Hematopoietic multipotent progenitor cell treated with erythropoietin and hydrocortisone succinate and interleukin-3 and kit ligand, for 4 days (in vitro differentiated cells): ENCODE measurements at places on chromosomes 5 and 9.

DNA sequence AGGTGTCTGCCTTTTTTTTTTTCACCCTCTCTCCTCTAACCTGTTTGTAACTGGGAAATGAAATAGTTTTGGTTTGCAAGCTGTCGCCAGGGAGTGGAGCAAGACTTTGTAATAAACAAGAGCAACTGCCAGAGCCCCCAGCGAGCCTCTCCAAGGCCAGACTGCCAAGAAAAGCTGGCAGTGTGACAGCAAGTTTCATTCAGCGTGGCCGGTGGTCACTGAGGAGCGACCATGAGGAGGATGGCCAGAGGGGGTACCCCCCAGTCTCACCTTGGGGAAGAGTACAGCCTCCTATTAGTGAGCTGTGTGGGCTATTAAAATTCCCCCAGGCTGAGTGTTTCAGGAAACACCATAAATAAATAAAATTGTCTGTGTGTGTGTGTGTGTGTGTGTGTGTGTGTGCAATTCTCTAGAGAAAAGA lies 49.9 kb downstream of the ZFAND5 start:
- peak; percentile 27 for DNase-seq

- no peak for DNase-seq
Measured at GRCh38 chr9:133976887-133977286, 15.2 kb downstream of the VAV2 start.

- DNase-seq = no peak
Measured at GRCh38 chr5:37975531-37975930, 135.7 kb upstream of the GDNF start.

GRCh38 chr5:176596689-176597416 lies 13.1 kb downstream of the GPRIN1 start:
- peak; percentile 79 for DNase-seq

- no peak for DNase-seq
Measured at GRCh38 chr9:13904746-13905145, 409.2 kb downstream of the NFIB start.

GRCh38 chr9:82275258-82275927 lies 286.8 kb downstream of the SPATA31D1 start:
- DNase-seq = no peak

- no peak for DNase-seq
Measured at GRCh38 chr5:176736931-176737745, 73.2 kb upstream of the UNC5A start.

GRCh38 chr9:101081641-101082040 lies 53.1 kb downstream of the PLPPR1 start:
- DNase-seq = no peak

DNA sequence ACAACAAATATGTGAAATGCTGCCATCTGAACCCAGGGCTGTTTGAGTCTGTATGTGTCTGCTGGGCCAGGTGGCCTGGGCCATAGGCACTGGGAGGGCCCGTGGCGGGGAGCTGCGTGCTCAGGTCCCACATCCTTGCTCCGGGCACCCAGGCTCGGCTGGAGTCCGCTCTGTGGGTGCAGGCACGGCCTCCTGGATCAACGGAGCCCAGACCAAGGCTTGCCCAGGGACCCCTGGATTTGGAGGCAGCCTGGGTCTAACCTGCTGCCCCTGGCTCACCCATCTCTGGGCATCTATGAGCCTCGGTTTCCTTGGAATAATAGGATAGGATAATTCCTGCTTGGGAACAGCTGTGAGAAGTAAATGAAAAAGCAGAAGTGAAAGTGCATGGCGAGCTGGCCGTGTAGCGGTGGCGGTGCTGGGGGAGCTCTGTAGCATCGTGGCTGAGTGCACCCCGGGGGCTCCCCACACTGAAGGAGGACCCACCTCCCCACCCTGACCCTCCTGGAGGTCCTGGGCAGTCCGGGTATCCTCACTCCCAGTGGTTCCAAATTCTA lies 1.2 kb downstream of the CDHR2 start:
- no peak for DNase-seq

DNA sequence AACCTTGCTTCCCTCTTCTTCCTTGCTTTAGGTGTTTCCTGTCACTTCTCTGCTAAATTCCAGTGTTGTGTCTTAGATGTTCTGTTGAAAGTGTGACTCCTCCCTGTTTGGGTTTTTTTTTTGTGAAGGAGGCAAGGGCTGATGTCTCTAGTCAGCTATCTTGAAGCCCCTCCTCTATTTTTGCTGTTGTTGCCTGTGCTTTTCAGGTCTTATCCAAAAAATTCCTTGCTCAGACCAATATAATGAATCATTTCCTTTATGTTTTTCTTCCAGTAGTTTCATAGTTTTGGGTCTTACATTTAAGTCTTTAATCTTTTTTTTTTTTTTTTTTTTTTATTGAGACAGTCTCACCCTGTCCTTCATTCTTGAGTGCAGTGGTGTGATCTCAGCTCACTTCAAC lies 22.3 kb downstream of the RIC1 start:
- no peak for DNase-seq

DNA sequence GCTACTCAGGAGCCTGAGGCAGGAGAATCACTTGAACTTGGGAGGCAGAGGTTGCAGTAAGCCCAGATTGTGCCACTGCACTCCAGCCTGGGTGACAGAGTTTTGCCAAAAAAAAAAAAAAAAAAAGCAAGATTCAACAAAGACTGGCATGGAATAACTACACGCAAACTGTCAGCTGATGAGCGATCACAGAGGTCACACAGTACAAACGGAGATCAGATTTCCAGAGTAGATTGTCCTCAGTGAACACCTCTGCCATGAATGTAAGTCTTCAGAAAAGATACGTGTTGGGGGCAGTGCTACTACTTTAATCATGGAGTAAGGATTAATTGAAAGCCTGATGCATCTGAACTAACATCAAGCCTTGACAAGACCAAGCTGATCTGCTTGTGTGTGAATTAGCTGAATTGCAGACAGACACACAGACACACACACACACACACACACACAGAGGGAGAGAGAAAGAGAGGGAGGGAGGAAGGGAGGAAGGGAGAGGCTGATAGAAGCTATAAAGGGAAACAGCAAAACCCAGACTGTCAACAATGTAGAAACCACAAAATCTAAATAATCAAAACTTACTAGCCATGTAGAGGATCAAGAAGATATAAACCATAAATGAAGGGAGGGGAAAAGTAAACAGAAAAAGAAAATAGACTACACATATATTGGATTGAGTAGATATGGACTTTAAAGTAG lies 222.9 kb upstream of the ZNF462 start:
- DNase-seq = no peak

- DNase-seq = peak; percentile 81
Measured at GRCh38 chr5:100706776-100707175, 171.6 kb downstream of the FAM174A start.

- DNase-seq = peak; percentile 75
Measured at GRCh38 chr5:7745882-7746610, 104.9 kb downstream of the CFAP90 start.

GRCh38 chr5:79143684-79144379 lies 32.2 kb downstream of the BHMT start:
- no peak for DNase-seq

GRCh38 chr5:171659896-171660295 lies 125.7 kb upstream of the SMIM23 start:
- DNase-seq = no peak

DNA sequence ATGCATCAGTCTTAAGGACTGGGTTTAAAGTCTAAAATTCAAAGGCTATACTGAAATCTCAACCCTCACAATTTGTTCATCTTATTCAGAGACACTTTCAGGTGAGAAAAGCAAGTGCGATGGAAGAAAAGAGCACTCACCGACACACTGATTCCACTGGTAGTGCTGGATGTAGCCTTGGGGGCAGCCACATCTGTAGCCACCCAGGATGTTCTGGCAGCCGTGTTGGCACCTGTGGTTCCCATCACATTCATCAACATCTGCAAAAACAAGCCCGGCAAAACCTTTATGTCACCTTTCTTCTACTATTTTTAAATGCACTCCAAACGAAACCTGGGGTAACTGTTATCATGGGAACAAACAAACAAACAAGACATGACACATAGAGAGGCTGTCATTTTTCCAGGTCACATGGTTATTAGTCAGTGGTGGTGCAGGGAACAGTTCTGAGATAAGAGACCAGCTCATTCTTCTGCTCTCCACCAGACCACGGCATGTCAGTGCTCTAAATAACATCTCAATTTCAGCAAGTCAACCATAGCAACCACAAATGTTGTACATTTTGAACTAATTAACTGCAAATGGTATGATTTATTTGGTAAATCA lies 188.4 kb downstream of the SLC12A2 start:
- peak; percentile 7 for DNase-seq

DNA sequence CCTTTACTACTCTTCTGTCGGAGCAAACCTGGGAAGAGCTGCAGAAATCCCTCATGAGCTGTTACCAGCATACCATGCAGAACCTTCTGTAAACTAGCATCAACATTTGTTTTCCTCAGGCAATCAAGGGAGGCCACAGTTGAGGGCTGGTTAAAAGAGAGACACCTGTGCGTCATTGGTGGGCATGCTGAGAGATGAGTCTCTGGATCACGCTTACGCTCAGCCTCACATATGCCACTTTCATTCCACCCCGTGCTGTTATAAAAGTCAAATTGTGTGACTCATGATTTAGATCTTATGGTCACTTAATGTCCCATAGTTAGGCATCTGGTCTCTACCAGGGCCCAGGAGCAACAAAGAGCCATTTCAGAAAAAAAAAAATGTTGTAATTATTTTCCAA lies 18.1 kb upstream of the ICE1 start:
- no peak for DNase-seq

- DNase-seq = peak; percentile 41
Measured at GRCh38 chr9:129330711-129331492, 152.8 kb upstream of the IER5L start.

GRCh38 chr5:157049605-157050004 lies 9.3 kb downstream of the HAVCR1 start:
- DNase-seq = no peak

DNA sequence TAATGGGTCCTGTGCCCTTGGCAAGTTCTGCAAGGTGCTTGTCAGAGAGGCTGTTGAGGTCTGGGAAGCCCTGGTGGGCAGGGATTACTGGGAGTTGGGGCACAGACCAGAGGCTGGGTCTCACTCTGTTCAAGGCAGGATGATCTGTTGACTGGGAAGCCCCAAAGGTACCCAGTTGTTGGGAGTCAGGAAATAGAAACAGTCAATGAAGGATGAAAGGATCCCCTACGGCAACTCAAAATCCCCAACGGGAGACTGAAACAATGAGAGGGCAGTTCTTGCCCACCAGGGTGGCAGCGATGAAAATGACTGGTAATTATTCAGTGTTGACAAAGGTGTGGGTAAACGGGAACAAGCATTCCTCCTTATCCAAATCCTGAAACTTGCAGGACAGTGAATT lies 31.2 kb downstream of the BNIP1 start:
- no peak for DNase-seq

GRCh38 chr9:122125509-122126330 lies 32.6 kb upstream of the TTLL11 start:
- DNase-seq = no peak

DNA sequence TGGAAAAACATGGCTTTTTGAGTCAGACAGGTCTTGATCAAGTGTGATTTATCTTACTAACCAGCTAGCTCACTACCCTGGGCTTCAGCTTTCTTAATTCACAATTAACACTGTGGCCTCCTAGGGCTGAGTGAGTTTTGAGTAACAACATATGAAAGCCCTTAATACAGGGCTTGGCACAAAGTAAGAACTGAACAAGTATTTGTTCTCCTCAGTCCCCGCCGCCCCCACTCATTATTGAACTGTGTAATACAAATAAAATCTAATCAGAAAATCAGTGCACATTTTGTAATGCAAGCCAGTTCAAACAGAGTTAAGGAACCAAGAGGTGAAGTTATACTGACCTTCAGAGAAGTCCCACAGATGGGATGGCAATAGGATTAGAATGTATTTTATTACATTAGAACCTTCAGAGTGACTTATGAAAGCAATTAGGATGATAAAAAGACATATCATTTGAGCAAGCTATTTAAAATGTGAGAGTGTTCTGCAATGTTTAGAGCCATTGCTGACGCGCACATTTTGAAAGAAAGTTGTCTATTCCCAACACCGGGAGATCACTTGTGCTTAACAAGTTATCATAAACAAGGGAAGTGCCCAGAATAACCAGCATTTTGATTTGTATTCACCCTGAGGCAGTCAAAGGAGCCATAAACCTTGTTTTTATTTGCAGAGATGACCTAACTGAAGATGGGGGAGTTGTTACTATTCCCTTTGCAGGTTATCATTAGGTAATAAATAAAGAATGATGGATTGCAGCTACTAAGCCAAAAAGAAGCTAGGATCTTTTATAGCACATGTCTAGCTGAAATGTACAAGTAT lies 19.4 kb downstream of the ADAMTS16 start:
- no peak for DNase-seq

GRCh38 chr5:54621048-54621447 lies 103.5 kb downstream of the SNX18 start:
- no peak for DNase-seq

DNA sequence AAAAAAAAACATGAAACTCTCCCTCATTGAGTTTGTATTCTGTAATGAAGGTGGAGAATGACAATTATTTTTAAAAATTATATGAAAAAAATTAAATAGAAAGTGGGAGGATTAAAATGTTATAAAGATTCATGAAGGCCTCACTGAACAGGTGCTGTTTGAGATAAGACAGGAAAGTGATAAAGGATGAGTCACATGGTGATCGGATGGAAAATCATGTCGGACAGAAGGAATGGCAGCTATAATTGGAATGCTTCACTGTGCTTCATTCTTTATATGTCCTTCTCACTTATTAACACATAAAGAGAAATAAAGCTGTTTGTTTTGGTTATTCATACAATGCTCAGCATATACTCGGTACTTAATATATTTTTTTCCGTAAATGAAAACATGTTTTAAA lies 464.5 kb upstream of the RGMB start:
- no peak for DNase-seq

DNA sequence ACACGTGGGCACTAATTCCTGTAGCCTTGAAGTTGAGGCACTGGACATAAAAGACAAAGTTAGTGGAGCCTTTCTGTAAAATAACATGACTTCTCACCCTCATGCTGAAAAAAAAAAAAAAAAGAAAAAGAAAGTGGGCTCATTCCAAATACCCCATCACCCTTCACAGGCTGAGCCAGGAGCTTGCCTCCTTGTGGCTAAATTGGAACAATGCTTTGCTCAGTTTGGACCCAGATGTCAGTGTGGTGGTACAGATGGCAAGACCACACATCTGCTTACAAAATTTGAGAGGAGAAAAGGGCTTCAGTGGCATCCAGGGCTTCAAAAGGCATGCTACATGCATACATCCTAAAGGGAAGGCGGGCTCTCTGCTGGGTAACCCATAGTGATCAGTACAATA lies 342.8 kb downstream of the EBF1 start:
- no peak for DNase-seq
